ENCODE measurements at places on chromosomes 7 and 10.

- DNase-seq: no peak
Measured at GRCh38 chr10:90788968-90789367, 68.9 kb downstream of the HTR7 start.

- DNase-seq: no peak
Measured at GRCh38 chr7:325051-325798, 35.3 kb downstream of the FOXL3 start.

GRCh38 chr7:143221286-143221685 is 551 bp upstream of the TAS2R40 start:
- DNase-seq: no peak

- DNase-seq: peak; percentile 21
Measured at GRCh38 chr10:93600446-93601145, 439 bp downstream of the RBP4 start.

- DNase-seq: no peak
Measured at GRCh38 chr7:36639826-36640225, 84.5 kb downstream of the AOAH start.

GRCh38 chr10:81498011-81498551 is 376.9 kb upstream of the NRG3 start:
- DNase-seq: no peak

Measured in EH (cell line).